Activated naive CD4-positive, alpha-beta T cell treated with Interleukin-2 at 50 U/mL for 16 hours (primary cell): ENCODE measurements at places on chromosomes 2 and 18.

DNA sequence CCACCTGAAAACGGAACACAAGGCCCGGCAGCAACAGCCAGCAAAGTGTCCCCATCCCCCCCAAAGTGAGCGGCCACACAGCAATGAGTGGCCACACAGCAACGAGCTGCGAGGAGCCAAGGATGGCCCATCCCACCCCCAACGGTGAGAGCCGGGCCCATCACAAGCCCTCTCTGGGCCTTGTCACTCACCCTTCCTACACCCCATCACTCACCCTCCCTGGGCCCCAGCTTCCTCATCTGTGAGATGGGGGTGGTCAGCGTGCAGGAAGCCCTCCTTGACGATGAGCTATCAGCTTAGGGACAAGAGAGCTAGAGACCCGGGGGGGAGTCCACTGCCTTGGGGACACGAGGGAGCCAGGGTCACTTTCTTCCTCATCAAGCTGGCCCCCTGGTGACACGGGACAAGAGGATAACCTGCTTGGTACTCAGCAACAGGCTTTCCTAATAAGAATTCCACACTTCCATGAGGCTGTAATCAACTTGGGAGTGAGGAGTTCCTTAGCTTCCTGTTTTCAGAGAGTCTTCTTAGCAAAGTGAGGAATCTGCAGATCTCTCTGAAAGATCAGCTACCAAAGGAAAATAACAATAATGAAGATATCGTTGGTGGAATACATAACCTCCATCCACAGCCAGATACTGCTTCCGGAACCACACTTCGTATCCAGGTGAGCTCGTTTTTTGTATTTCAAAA, 92.8 kb downstream of the HDAC4 start:
- no peak for DNase-seq

GRCh38 chr2:71801969-71802368, 345.7 kb downstream of the CYP26B1 start:
- no peak for DNase-seq

DNA sequence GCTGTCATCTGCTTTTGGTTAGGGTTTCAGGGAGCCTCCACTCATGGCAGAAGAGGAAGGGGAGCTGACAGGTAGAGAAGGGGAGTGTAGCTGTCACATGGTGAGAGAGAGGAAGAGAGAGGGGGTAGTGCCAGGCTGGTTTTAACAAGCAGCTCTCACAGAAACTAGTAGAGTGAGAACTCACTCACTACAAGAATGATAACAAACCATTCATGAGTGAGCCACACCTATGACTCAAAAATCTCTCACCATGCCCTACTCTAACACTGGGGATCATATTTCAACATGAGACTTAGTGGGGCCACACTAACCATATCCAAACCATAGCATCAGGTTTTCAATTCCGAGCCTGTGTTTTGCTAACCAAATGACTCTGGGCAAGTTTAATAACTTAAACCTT, 274.9 kb upstream of the VWC2L start:
- DNase-seq: no peak

GRCh38 chr2:146227152-146228019, 1617.4 kb upstream of the ACVR2A start:
- DNase-seq: no peak
